ENCODE measurements at places on chromosomes 2 and 18. TPM values are rescaled to one million over a fixed set of nuclear protein-coding genes. Genes with fewer than 3 reads are reported as not detected.

DNA sequence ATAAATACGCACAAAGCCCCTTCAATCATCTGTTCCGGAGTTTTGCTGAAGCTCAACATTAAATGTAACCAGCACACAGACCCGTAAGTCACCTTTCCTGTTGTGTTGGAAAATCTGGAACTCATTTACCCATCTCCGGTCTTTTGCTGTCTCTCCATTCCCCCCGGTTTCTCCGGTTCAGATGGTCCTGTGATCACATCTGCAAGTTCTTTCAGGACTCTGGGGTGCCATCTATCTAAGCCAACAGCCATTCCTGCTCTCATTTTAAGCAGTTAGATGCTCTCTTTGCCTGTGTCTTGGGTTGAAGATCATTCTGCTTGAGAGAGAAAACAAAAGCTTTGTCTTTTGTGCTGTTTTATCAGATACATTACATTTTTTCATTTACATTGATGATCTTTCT, 91.7 kb upstream of the TGIF1 start:
- DNase-seq: no peak

C18orf32 gene
- total RNA-seq: 16.6 TPM

- DNase-seq: no peak
Measured at GRCh38 chr2:64479259-64480117, 25.5 kb downstream of the LGALSL start.

DNA sequence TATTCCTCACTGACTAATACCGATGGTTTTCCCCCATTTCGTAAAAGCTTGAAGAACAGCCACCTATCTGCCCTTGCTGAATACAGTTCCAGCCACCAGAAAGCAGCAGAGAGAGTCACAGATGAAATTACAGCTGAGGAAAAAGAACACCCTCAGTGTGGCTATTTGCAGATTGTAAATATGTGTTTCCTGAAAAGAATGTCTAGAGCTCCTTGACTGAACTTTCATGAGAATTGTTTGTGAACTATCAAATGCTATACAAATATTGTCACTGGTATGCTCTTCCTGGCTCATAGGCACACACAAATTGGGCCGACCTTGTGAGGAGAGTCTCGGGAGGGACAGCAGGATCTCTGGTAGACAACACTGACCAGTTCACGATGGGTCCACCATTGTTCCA, 58.1 kb upstream of the TTC39C start:
- peak; percentile 34 for DNase-seq

DNA sequence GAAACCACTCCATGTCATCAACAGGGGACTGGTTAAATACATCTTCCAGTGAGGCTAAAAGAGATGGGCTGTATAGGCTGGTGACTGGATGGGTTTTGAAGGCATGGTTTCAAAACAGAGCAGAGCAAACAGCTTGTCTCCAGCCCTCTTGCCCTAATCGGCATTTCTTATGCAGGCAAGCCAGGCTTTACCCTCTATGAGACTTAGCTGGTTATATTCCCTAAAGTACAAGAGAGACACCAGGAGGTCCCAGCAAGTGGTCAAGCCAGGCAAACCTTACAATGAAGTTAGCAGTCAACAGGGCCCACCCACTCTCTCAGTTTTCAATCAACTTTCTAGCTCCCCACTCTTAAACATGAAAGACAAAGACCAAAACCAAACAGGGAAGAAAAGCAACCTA, 19.0 kb downstream of the OSBPL1A start:
- no peak for DNase-seq

DNA sequence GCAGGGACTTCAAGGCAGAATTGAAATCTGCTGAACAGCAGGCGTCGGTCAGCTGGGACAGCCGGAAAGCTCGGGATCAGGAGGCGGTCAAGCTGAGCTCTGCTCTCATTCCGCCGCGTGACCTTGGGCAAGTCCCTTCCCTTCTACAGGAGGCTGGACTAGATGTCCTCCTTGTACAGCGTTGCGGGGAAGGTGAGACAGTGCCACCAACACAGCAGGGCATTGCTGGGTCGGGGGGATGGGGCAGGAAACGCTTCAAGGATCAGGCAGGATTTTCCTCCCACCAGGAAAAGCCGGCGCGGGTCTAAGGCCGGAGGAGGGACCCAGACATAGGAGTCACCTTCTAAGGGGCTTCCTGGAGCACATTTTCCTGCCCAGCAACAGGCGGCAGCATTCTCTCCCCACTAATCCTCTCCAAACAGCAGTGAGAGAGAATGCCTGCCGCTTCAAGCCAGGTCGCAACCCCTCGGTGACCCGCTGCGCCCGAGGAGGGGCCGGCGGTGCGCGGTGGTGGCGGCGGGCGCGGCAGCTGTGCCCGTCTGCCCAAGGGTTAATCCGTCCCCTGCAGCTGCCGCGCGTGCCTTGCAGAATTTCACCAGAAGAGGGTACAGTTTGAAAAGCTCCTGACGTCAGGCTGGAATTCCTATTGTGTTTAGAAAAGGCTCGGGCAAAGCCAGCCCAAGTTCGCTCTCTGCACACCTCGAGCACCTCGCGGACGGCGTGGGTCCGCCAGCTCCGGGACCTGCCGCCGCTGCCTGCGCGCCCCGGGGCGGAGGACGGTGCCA, at the start of gene KCNF1:
Gene KCNF1 (plus strand): TSS at position 644 of the 785 bp plus-strand sequence. CDS start 493 bp downstream, outside the sequence.
- peak; percentile 96 for DNase-seq

DNA sequence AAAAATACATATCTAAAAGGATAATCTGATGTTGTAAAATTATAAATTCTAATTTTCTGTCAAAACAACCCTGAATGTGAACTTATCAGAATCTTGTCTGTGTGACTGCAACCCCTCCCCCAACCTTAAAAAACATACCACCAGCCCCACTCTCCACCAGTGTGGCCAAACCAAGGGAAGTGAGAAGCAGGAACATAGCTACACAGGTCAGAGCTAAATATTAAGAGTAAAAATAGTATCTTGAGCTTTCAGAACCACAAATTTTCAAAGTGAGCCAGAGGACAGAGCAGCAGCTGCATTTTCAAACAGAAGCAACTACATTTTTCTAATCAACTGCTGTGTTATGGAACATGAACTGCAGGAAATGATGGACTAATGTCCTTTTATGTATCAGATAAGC, 156.7 kb downstream of the SLC4A10 start:
- no peak for DNase-seq

GALNT3 gene
- total RNA-seq: 11.2 TPM

CCDC138 gene
- 6.5 TPM for total RNA-seq

PSD4 gene
- 1.8 TPM for total RNA-seq

All from osteoblast (primary cell).